Sigmoid colon (tissue), 7 donors: ENCODE measurements at places on chromosomes 16 and 17. TPM values are rescaled to one million over a fixed set of nuclear protein-coding genes. Genes with fewer than 3 reads are reported as not detected.

DNA sequence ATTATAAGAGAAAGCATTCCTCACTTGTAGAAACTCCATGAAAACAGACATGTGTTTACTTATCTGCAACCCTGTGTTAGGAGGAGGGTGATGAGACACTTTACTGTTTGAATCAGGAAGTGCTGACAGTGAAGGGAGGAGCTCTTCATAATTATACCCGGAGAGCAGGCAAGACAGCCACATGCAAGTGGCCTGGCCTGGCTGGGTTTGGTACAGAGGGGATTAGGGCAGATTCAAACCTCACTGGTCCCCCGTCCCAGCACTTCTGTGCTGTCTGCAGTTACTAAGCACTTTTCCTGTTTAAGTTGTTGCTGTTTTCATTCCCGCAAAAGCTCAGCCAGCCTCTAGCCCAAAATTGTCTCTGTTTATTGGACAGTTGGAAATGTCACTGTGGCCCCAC lies 78.5 kb downstream of the WWOX start:
- no peak for DNase-seq

DNA sequence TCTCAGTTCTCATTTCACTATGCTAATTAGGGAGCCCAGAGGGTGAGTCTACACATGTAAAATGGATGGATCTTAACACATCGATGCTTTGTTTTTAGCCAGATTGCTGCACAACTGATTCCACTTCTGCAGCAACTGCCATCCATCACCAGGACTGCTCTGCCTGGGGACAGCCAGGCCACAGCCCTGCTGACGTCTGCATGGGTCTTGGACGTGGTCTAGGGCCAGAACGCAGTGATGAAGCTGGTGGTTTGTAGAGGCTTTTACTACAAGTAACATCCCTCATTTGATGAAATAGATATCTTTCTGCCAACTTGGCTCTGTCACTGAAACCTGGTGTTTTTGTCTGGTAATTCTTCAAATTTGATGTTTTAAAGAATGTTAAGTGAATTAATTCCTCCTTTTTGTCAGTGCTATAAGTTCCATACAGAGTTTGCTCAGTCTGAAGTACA lies 50.6 kb downstream of the MARCHF10 start:
- DNase-seq: no peak

The CARD14 gene
- total RNA-seq: not detected

The TSPAN10 gene
- 0.36 TPM for total RNA-seq

DNA sequence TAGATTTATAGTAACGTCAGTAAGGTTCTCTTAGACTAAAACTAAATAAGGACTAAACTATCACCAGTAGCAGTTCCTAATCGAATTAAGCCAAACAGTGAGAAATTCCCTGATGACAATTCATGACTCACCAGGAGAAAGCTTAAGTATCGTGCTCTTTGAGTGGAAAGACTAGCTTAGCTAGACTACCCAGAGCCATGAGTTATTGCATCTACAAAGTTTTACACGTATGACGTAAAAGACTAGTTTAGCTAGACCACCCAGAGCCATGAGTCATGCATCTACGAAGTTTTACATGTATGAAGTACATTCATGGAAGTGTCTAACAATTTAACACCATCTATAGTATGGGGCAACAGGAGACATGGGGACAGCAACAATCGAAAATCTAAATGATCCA lies 36.6 kb downstream of the UBE2G1 start:
- DNase-seq: no peak
